ENCODE measurements at places on chromosomes 7 and 10.

DNA sequence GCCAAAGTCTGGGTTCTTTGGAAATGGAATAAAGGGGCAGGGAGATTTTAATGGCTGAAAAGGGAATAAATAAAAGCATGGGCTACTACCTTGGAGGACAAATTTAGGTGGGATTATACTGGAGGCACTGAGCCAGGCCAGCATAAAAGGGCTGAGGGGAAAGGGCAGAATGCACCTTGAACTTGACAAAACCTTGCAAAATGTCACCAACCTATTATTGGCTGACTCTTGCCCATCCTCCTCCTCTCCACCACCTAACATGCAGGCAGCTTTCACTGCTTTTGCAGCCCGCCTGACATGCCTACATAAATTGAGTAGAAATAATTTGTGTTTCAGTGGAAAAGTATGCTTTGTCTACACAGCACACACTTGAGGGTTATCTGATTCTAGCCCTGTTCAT lies 65.3 kb upstream of the ABLIM1 start:
- no peak for DNase-seq

DNA sequence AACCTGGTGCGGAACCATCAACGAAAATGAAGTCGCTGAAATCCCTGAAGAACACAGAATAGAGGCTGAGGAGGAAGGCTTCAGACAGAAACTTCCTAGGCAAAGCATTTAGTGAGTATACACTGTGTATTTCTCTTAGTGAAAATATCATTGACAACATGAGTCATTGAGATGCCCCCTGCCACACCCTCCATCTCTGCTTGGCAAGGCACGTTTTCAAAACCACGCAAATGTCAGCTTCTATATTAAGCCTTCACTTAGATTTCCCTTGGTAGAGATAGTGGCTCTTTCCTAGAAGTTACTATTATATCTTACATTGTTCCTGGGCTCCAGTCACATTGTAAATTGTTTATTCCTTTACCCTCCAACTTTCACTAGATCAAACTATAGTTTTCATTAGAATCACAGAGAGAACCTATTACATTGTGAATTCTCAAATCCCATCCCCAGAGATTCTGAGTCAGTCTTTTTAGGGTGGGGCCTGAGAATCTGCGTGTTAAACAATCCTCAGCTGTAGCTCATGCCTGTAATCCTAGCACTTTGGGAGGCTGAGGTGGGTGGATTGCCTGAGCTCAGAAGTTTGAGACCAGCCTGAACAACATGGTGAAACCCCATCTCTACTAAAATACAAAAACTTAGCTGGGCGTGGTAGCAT lies 4.6 kb upstream of the SKAP2 start:
- DNase-seq, result no peak

GRCh38 chr10:116444527-116445142 lies 17.0 kb downstream of the PNLIPRP3 start:
- DNase-seq, result peak; percentile 20

DNA sequence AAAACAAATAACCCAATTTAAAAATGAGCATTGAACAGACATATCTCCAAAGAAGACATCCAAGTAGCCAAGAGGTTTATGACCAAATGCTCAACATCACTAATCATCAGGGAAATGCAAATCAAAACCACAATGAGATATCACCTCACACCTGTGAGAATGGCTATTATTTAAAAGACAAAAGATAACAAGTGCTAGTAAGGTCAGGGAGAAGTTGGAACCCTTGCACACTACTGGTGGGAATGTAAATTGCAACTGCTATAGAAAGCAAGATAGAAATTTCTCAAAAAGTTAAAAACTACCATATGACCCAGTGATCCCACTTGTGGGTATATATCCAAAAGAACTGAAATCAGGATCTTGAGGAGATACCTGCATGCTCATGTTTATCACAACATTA lies 49.5 kb downstream of the SGMS1 start:
- no peak for DNase-seq

DNA sequence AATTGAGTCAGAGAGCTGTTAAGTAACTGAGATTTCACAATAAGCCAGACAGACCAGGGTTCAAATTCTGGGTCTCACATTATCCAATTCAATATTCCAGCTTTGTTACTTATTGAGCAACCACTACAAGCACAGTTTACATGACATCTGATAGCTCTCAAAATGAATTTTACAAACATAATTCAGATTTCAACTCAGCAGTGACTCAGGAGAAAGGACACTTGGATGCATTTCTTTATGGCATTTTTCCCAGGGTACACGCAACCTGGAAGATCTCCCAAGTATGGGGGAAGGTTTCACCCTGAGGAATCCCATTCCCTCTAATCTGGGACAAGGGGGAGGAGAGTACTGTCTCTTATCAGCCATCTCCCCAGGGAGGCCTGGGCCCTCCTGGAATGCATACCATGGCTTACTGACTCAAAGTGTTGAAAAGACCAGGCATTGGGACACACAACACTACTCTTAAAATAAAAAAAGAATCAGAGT lies 102.4 kb downstream of the CFTR start:
- no peak for DNase-seq

DNA sequence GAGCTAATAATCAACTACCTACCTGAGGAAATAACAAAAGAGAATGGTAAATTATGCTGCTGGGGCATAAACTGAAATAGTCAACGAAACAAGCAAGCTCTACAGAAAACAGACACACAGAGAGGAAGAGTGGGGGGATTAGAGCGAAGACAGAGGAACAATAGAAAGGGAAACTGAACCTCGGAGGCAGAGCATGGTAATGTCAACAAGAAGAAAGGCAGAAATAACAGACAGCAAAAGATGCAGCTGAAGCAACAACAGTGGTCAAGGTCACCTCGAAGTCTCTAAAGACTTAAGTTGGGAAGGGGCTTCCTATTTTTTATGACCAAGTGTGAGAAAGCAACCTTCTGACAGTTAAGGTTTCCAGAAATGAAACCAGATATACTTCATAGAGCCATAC lies 177.0 kb downstream of the ZNF438 start:
- no peak for DNase-seq

- DNase-seq, result no peak
Measured at GRCh38 chr7:107103369-107103768, 58.9 kb downstream of the PRKAR2B start.

GRCh38 chr7:82755705-82756551 lies 312.4 kb upstream of the CACNA2D1 start:
- DNase-seq, result no peak

- DNase-seq, result no peak
Measured at GRCh38 chr7:84248843-84249242, 54.3 kb upstream of the SEMA3A start.

DNA sequence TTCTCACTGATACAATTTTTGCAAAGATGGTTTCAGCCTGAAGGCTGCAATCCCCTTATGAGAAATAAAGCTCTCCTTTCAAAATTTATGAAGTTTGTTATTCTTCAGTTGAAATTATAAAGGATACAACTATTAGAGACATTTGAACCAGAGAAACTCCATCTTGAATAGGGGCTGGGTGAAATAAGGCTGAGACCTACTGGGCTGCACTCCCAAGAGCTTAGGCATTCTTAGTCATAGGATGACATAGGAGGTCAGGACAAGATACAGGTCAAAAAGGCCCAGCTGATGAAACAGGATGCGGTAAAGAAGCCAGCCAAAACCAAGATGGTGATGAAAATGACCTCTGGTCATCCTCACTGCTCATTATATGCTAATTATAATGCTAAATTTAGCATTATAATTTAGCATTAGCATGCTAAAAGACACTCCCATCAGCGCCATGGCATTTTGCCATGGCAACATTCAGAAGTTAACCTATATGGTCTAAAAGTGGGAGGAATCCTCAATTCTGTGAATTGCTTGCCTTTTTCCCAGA lies 22.4 kb upstream of the IFIT1B start:
- no peak for DNase-seq

DNA sequence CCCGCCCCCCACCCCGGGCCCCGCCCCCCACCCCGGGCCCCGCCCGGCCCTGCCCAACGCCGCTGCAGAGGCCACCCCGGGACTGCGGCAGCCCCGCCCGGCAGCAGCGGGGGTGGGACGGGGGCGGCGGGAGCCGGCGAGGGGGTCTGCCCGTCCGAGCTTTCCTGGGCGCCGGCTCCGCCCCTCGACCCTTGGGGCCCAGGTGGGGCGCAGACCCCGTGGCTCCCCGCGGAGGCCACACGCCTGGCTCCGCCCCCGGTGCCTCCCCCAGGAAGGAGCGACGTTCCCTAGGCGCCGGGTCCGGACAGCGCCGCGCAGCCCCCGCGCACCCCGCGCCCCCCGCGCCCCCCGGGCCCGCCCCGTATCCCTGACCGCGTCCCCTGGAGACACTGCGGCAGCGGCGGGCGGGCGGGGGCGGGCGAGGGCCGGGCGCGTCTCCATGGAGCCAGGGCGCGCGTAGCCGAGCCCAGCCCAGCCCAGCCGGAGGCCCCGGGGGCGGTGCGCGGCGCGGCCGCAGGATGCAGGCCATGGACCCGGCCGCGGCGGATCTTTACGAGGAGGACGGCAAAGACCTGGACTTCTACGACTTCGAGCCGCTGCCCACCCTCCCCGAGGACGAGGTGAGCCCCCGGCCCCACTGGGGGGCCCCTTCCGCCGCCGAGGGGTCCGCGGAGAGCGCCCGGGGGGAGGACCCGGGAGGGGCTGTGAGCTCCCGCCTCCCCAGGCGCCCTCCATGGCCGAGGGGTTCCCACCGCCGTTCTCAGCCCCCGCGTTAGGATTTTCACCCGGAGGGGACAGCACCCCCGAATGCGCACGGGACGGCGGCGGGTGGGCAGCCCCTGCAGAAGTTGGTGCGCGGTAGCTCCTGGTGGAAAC lies at the start of gene KNDC1:
Gene KNDC1 (plus strand): TSS at position 270 of the 876 bp plus-strand sequence. CDS start 249 bp downstream, at position 519.
- no peak for DNase-seq

DNA sequence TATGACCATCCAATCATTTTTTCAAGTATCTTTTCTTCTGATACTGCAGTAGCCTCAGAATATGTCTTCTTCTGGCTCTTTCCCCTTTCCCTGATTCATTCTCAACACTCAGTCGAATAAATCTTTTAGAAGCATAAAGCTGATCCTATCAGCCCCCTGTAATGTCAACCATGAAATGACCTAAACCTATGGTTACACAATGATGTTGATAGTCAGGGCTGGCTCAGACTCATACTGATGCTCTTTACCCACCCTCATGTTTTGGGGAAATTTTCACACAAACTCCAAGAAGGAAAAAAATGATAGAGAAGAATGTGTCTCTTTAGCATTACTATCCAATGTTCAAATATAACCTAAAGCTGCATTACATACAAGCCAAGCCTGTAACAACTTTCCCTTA lies 76.0 kb downstream of the AASS start:
- no peak for DNase-seq

- DNase-seq, result no peak
Measured at GRCh38 chr7:95316588-95316987, 7.7 kb downstream of the PON1 start.

DNA sequence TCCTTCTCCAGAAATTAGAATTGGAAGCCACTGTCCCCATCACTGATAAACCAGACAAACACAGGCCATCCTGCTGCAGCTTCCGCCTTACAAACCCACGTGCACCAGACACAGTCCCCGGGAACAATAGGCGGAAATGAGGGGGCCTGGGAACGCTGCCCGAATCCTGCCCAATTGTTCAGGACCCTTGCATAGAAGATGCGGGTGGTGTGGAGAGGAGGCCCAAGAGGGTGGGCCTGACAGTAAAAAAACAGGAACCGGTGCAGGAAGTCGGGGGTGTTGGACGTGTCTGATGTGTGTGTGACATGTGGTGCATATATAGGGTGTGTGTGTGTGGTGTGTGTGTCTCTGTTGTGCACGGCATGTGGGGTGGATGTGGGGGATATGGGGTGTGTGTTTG lies 26.5 kb upstream of the CHST15 start:
- DNase-seq, result peak; percentile 20

DNA sequence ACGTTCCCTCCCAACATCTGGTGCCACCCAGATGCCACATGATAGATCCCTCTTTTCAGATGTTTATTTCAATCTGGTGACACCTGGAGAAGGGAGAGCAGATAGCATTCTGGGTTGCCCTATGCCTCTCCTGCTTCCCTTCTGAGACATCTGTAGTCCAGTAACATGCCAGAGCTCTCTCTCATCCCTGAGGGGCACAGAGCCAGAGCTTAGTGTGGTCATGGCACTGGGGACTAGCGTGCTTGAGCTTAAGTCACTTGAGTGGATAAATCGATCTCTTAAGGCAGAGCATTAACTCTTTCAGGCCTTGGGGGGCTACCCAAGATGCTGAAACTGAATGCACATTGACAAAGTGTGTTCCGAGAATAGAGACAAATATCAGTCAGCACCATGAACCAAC lies 47.9 kb downstream of the WNT2 start:
- DNase-seq, result no peak

DNA sequence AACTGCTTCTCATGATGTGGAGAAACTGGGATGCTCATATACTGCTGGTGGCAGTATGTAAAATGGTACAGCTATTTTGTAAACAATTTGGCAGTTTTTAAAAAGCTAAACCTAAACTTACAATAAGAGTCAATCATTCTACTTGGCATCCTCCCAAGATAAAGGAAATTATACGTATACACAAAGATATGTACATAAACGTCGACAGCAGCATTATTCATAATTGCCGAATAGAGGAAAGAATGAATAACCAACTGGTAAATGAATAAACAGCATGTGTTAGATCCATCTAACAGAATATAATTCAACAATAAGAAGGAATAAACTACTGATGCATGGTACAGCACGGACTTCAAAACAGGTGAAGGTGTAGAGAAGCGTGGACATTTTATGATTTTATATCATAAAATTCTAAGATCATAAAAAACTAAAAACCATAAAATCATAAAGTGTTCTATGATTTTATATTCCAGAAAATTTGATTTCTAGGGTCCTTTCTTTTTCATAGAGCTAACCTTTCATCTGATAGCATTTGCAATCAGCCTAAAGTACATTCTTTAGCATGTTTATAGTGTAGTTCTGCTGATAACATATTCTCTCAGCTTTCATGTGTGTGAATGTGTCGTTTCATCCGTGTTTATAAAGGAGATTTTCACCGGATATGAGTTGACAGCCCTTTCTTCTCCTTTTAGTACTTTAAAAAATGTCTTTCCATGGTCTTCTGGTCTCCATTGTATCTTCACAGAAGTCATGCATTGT lies 261.5 kb downstream of the DIP2C start:
- no peak for DNase-seq

- DNase-seq, result no peak
Measured at GRCh38 chr10:42990721-42991441, 86.0 kb upstream of the RET start.

Data from globus pallidus (tissue), 1 donor.